GM03348 (cell line): ENCODE measurements at places on chromosomes 7 and 10.
A peak's percentile ranks its signal among the peaks of the same experiment; 100 is the strongest.

GRCh38 chr7:2730846-2731770 is 43.1 kb downstream of the AMZ1 start:
- DNase-seq: no peak

GRCh38 chr7:81560708-81561107 is 209.1 kb downstream of the HGF start:
- DNase-seq: no peak

- no peak for DNase-seq
These were observed 37.3 kb downstream of the PAX2 start for GRCh38 chr10:100782461-100783244.

GRCh38 chr10:8159341-8160165 is 105.1 kb downstream of the GATA3 start:
- DNase-seq: no peak

DNA sequence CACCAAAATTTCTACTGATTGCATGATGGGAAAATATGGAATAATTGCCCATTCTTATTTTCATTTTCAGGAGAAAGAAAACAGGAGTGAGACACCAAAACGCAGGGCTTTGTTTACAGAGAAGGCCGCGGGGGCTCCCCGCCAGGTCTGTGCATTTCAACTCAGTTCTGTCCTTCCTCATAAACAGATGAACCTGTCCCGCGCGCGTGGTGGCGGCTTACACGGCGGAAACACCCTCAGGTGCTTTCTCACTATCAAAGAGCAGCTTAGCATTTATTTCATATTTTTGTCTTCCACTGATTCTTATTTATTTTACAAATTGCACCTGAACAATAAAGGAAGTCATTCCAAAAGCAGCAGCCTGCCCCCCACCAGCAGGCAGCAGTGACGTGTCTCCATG is 579.4 kb downstream of the PTPRN2 start:
- no peak for DNase-seq

DNA sequence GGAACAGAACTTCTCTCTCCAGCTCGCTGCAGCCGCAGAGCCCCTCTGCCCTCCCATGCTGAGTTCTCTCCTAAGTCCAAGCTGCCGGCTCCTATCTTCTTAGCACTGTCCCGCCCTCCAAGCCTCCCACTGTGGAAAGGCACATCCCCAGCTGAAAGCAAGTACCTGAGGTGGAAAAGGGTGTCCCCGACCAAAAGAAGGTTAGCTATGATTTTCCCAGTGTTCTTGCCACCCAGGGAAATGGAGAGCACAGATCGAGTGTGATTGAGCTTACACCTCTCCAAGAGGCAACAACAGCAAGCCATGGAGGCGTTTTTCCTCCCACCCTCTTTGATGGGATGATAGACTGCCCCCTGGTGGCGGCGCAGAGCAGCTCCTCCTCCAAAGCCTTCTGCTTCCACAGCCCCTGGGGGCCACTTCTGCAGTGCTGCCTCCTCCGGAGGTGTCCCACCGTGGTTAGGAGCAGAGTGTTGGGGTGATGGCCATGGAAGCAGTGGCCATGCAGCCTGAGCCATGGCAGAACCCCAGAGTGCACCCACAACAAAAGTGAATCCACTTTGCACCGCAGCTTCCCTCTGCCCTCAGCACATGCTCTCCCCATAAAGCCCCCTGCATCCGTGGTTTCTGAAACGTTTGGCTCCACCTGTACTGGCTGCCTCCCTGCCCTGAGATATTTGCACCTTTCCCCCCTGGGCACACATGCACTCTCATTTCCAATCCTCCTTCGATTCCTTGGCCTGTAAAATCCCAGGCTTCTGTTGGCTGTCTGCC is 143.1 kb upstream of the STK17A start:
- DNase-seq: peak; percentile 79

- no peak for DNase-seq
These were observed 35.7 kb upstream of the EEPD1 start for GRCh38 chr7:36117203-36117840.

- DNase-seq: peak; percentile 59
These were observed 91.7 kb downstream of the CFAP58 start for GRCh38 chr10:104445359-104445758.

- DNase-seq: peak; percentile 75
These were observed 432 bp downstream of the TMEM248 start for GRCh38 chr7:66921396-66921917.
